ENCODE measurements at places on chromosomes 2 and 18.

DNA sequence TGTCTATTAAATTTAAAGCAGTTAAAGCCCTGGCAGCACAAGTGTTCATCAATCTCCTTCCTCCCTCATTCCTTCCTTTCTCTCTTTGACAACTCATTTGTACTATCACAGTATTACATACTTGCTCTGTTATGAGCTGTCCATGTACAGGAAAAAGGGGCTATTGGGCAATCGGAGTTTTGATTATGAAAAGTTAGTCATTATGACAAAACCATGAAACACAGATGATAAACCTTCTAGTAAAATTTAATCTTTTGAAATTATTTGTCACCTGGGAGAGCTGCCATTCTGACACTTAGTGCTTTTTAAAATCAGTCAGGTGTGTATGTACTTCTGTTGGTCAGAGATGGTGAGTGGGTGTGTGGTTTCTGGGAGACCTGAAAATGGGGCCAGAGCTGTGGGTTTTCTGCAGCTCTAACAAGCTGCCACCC is 39.4 kb downstream of the MAP4K4 start:
- no peak for DNase-seq

DNA sequence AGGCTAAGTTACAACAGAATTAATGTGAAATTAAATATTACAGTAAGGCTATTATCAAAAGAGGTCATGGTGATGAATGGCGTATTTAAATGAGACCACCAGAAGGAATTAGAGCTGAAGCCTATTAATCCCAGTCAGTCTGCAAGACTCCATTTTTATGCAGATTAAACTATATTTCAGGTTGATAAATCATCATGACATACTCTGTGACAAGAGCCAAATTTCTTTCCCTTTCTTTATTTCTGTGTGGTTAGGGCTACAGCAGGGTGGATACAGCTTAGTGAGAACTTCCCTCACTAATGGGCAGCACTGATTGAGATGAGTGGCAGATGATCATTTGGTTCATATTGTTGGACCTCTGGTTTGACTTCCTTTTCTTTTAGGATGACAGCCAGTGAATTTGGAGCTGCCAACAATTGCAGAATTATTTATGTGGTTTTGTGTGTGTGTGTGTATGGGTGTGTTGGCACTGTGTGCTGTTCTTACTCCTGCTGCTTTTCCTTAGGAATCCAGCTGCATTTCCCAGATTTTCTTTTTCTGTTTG is 481.3 kb downstream of the PIK3C3 start:
- no peak for DNase-seq

- no peak for DNase-seq
Observed at GRCh38 chr2:129864719-129865118, 114.7 kb upstream of the RAB6C start.

DNA sequence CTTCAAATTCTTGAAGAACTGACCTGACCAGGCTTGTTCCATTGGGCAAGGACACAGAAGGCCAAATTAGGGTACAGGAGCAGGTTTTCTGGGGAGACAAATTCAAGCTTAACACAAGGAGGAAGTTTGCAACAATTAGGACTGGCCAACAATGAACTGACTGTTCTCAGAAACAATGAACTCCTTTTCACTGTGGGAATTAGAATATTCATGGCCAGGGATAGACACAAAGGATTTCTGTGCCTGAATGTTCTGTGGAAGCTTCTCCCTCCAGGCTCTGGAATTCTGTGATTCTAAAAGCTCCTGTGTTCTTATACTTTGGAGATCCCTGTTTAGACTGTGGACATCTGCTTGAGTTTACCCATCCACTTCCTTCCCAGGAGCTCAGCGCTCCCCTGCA is 15.2 kb downstream of the SMYD1 start:
- no peak for DNase-seq

GRCh38 chr2:236485519-236485918 is 84.1 kb upstream of the ACKR3 start:
- DNase-seq, result no peak

DNA sequence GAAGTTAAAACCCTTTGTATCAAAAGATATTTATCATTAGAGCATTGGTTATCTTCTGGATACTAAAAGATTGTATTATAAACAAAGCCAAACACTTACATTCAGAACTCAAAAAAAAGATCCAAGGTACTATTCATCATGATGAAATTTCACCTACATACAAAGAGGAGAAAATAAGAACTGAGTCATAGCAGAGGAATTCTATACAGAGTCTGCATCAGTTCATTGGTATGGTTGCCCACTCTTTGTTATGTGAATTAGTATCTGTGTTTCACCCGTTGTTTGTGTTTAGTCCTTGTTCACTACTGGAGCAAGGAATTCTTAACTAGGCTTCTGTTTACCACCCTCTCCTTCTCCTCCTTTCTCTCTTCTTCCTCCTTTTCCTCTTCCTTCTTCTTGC is 157.9 kb downstream of the LNPK start:
- no peak for DNase-seq

GRCh38 chr2:54613794-54614257 is 109.6 kb upstream of the EML6 start:
- DNase-seq, result no peak

DNA sequence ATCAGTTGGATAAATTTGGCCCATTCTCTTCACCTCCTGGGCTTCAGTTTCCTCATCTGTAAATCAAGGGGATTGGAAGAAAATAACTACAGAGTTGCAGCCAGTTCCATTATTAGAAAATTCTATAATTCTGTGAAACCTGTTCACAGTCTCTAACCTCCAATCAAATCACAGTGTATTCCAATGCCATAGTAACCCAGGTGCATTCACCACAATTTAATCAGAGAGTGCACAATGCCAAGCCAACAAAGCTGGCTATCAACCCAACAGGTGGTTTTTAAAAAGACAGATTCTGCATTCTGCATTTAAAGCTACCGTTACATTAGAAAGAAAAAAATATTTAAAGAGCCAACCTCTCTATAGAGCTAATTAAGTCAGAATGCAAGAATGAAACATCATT is 308.6 kb downstream of the RNF144A start:
- no peak for DNase-seq

GRCh38 chr2:46144133-46144800 is 152.9 kb upstream of the EPAS1 start:
- no peak for DNase-seq

- no peak for DNase-seq
Observed at GRCh38 chr2:74740395-74740740, 86.3 kb downstream of the SEMA4F start.

DNA sequence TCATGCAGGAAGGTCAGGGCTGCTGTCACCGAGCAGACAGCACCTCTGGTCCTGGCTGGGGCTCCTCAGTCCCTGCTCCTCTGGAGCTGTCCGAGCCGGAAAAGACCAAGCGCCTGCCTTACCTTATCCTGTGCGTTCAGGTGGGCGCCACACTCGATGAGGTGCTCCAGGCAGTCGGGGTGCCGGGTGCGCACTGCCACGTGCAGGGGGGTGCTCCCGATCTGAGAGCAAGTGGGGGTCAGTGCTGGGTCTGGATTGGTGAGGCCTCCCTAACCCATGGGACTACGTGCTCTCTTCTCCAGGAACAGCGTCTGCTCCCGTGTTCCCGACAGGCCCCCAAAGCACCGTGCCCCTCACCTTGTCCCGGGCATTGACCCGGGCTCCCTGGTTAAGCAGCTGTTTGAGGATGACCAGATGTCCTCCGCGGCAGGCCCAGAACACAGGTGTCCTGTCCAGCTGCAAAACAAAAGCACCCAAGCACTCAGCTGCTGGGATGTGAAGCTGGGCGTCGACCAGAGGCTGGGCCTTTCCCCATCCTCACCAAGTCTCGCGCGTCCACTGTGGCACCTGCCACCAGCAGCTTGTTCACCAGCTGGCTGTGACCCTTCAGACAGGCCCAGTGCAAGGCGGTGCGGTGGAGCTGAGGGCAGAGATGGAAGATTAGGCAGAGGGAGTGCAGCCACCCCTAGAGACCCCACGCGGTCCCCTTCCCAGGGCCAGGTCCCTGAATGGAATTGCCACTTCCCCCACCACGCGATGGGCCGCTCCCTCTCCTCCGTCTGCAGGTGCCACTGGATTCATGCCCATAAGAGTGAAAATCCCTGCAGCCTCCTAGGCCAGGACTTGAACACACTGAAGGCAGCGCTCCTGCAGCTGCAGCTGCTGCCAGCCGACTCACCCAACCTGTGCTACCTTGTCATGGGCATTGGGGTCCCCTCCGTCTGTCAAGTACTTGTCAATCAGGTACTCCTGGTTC is 3.7 kb downstream of the ANKRD23 start:
- no peak for DNase-seq

DNA sequence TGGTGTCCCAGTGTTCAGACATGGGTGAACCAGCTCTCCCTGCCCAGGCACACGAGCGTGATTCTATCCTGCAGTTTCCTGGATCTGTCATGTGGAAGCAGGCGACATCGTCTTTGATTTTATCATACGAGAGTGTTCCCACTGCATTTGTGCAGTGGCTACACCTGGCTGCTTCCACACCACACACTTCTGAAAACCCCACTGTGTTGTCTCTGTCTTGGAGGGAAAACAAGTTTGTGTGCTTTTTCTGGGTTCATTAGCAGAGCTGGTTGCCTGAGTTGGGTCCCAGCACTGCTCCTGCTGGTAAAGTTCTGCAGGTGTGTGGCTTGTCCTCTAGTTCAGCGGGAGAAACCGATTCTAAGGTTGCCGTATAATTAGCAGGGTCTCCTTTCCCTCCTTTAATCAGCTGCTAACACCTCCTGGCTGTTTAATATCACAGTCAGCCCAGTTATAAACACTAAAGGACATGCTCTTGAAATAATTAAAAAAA is 58.5 kb upstream of the TWIST2 start:
- no peak for DNase-seq

GRCh38 chr2:1152375-1152774 is 201.7 kb downstream of the SNTG2 start:
- no peak for DNase-seq

- peak; percentile 20 for DNase-seq
Observed at GRCh38 chr2:181742922-181743722, 62.8 kb upstream of the NEUROD1 start.

GRCh38 chr2:26175466-26176278 is 2.8 kb downstream of the GAREM2 start:
- no peak for DNase-seq

GRCh38 chr2:233091595-233092375 is 31.6 kb downstream of the INPP5D start:
- no peak for DNase-seq

- DNase-seq, result peak; percentile 27
Observed at GRCh38 chr18:31555971-31556747, 35.5 kb upstream of the TTR start.

GRCh38 chr2:21372654-21373053 is 248.9 kb downstream of the TDRD15 start:
- no peak for DNase-seq

GRCh38 chr2:223929571-223930102 is 15.5 kb downstream of the WDFY1 start:
- peak; percentile 70 for DNase-seq

DNA sequence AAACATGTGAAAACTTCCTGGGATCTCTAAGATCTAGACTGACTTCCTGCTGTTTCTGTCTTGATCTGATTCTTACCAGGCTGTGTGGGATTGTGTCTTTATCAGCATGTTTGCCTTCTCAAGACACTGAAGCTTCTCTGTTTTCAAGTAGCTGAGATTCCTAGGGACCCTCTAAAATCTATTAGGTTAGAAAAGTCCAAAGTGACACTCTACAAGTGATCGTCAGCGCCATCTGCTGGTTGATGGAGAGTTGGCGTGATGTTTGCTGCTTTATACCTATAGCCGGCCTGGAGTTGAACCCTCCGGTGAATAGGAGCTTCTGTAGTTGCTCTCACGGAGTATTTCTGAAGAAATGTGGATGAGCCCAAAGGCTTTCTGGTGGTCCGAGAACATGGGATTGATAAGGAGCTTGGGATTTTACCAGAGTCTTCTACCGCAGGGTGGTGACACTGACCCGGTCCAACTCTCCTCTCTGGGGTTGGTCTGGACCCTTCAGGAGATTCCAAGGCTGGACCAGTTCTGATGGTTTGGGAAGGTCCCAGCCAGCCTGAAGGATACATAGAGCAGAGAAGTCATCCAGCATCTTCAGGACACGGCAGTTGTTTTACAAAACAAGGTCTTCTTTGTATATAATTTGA is 96.0 kb upstream of the TTC39C start:
- DNase-seq, result peak; percentile 20

- no peak for DNase-seq
Observed at GRCh38 chr18:32276256-32276655, 86.4 kb downstream of the MEP1B start.

- DNase-seq, result no peak
Observed at GRCh38 chr2:74357627-74358026, 14.4 kb upstream of the SLC4A5 start.

DNA sequence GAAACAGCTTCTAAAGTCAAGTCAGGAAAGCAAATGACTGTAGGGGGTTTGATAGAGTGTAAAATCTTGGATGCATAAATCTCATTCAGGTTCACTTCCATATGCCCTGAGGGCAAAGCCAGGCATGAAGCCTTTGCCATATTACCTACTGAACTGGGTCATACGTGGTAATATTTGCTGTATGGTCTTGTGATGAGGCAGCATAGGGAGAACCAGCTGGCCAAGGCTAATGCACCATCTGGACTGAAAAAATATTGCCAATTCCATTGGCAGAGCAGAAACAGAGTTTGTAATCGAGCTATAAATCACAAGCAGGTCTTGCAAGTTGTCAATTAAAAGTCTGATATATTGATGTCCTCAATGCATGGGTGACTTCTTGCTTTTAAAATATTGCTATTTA is 243.8 kb downstream of the ERBB4 start:
- no peak for DNase-seq

DNA sequence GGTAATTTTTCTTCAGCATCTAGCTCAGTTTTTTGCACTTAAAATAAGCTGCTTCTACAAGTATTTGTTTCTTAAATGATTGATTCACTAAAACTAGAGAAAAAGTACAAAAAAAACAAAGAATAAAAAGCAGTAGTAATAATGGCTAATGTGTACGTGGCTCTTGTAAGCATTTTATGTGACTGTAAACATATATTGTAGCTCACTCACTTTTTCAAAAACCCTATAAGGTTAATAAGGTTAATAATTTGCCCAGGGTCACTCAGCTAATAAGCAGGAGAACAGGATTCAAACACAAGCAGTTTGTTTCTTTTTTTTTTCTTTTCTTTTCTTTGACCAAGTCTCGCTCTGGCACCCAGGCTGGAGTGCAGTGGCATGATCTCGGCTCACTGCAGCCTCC is 67.5 kb downstream of the RMDN2 start:
- no peak for DNase-seq

DNA sequence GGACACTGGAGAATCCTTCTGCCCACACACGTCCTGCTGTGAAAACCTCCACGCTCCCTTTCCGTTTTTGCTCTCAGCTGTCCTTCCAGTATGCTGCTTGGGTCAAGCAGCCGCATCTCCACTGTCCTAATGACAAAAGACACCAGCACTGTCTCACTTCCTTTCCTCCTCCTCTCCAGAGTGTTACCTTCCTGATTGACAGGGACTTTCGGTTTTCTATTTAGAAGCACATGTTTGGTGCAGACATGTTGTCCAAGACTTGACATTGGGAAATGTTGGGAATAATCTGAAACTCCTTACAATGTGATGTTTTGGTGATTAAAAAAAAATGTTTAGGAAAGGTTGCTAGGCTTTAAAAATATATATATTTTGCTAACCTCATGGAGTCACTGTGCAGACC is 226.6 kb downstream of the FAM210A start:
- no peak for DNase-seq

All from GF-D8 (cell line).